ENCODE measurements at places on chromosomes 16 and 17. TPM values are rescaled to one million over a fixed set of nuclear protein-coding genes. Genes with fewer than 3 reads are reported as not detected.

Gene PTX4
- total RNA-seq: not detected

Gene TBC1D3H
- not detected for total RNA-seq

Gene TBX21
- 2.9 TPM for total RNA-seq

Gene CES1
- 10.1 TPM for total RNA-seq

Gene NPIPB8
- not detected for total RNA-seq

Gene ABCA8
- 75.9 TPM for total RNA-seq

Gene CTRB1
- not detected for total RNA-seq

Gene ZSCAN10
- total RNA-seq: not detected

Gene AATK
- total RNA-seq: 6.4 TPM

Gene LPO
- not detected for total RNA-seq

Gene AHSP
- not detected for total RNA-seq

Gene VPS35
- 63.3 TPM for total RNA-seq

Gene SOCS7
- total RNA-seq: 14.7 TPM

Gene EFCAB13
- 4.2 TPM for total RNA-seq
